Amniotic stem cell (primary cell): ENCODE measurements at places on chromosomes 16 and 17.

DNA sequence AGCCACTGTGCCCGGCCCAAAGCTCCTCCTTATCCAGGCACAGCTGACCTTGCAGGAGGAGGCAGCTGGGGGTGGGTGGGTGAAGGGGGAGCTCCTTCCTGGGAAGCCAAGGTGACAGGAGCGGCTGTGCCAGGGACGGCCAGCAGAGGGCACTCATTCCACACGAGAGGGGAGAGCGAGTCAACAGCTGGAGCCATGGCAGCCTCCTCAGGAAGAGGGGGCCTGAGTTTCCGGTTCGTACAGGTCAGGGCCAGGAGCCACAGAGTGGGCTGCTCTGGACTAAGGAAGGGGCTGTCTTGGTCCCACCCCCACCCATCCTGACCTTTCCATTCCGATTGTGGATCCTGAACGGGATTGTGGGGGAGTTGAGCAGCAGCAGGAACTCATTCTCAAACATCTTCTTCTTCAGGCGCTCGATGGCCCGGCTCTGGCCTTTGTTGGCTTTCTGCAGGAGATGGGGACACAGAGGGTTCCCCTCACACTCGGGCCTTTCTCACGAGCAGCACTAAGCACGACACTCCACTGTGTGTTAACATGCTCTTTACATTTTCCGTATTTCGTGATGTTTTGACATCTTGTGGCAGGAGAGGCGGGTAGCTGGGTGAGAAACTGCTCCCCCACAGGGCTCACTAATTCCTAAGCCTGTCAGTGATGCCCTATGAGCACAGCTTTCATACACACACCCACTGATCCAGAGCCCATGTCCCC is 61.6 kb downstream of the TIMM22 start:
- DNase-seq = no peak

- peak; percentile 23 for DNase-seq
Observed at GRCh38 chr16:83470416-83470815, 337.4 kb upstream of the HSBP1 start.

GRCh38 chr17:83117583-83117982 is 38.2 kb downstream of the METRNL start:
- no peak for DNase-seq

DNA sequence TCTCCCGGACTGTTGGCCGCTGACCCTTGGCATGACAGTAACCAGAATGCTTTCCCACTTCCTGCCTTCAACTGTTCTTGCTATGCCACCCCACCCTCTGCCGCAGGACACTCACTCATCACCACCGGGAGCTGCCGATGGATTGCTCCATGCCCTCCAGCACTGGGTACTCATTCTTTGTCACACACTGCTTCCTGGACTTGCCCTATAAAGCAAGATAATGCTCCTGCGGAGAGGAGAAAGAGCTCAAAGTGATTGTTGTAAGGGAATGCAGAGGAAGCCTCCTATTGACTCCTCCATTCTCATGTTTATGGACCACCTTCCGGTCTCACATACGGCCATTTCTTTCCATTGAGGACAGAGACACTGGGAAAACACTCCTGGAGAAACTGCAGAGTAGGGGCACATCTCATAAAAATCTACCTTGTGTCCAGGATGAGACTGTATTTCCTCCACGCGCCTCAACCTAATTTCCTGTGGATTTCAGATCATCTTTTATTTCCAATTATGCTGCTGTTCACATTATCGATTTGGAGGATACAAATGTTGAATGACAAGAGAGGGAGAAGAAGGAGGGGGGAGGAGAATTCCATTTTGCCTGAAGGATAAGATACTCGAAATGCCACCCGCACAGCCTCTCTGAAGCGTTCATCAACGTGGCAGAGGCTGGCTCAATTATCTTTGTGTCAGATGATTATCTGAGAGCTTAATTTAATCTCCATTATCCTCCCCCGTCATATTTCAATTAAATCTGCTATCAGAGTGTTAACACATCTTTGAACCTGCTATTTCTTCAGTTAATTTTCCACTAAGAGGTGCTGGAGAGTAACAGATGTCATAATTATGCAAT is 486.1 kb upstream of the SALL1 start:
- DNase-seq = peak; percentile 4

DNA sequence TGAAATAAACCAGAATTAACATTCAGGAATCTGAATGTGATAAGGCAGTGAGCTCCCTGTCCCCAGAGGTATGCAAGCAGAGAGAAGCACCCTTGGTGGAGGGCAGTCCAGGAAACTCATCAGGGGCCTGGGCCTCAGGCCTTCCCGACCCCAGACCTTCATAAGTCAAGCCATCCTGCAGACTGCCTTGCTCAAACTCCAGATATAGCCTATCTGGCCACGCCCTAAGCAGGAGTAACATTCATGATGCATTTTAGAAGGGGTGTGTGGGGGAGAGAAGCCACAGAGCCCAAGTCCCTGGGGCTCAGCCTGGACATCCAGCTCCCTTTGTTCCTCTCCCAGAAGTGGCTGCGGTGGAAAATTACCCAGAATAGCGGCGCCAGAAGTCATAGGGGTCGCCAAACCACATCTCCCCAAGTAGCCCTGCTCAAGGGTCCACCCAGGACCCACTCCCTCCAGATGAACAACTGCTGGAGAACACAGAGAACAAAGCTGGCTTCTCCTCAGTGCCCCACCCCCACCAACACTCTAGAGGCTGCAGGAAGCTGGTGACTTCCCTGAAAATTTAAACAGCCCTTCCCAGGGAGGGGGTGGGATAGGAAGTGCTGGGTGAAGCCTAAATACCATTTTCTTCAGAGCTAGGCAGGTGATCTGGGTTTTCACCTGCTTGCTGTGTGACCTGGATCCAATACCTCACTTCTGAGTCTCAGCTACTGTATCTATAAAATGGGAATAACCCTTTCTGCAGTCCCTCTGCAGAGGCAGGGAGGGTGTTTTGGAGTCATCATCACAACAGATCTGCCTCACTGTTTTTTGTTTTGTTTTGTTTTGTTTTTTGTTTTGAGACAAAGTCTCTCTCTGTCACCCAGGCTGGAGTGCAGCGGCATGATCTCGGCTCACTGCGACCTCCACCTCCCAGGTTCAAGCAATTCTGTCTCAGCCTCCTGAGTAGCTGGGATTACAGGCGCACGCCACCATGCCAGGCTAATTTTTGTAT is 1.5 kb upstream of the SREBF1 start:
- no peak for DNase-seq

DNA sequence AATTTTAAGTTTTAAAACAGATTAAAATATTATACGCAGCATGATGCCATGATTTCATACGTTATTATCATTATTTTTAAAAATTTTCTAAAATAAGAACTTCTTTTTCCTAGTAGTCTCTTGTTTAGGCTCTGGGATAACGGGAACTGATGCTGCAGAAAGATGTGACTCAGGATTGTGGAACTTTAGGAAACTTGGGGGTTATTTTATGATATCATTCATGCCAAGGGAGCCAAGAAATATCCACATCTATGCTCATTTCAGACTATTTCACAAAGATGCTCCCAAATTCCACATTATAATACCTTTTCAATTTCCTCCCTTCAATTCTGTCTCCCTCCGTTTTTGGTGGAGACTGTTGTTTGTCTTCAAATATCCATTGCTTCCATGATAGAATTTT is 236.4 kb downstream of the HS3ST3A1 start:
- DNase-seq = no peak

DNA sequence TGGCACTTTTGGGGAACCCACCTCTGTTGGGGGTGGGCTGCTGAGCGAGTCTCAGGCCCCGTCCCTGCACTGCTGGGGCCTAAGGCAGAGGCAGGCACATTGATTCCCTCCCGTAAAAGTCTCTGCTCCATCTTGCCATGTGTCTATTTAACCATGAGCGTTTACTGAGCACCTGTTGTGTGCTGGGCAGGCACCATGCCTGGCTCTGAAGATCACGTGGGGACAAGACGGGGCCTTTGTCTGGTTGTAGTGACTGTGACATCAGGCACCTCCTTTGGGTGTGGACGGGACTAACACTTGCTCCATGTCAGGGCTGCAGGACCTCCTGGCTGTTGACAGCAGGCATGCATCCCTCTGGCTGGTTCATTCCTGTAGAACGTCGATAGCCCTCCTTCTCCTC is 204.7 kb upstream of the CIBAR2 start:
- no peak for DNase-seq

- DNase-seq = no peak
Observed at GRCh38 chr16:66471264-66471663, 44.2 kb downstream of the BEAN1 start.

DNA sequence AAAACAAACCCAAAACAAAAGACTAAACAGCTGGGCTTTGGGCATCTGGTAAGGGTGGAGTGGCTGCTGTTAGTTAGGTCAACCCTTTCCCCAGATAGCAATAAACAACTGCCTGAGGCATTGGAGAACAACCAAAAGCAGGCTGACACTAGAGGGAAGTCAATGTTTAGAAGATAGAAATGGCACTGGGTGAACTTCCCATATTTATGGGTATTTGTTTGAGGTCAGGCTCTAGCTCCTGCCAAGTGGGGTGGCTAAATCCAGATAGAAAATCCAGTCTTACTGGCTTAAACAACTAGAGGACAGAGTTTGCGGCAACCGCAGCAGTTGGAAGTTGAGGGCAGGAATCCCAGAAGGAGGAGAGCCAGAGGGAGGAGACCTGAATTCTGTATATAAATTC is 79.4 kb downstream of the SDK2 start:
- no peak for DNase-seq

DNA sequence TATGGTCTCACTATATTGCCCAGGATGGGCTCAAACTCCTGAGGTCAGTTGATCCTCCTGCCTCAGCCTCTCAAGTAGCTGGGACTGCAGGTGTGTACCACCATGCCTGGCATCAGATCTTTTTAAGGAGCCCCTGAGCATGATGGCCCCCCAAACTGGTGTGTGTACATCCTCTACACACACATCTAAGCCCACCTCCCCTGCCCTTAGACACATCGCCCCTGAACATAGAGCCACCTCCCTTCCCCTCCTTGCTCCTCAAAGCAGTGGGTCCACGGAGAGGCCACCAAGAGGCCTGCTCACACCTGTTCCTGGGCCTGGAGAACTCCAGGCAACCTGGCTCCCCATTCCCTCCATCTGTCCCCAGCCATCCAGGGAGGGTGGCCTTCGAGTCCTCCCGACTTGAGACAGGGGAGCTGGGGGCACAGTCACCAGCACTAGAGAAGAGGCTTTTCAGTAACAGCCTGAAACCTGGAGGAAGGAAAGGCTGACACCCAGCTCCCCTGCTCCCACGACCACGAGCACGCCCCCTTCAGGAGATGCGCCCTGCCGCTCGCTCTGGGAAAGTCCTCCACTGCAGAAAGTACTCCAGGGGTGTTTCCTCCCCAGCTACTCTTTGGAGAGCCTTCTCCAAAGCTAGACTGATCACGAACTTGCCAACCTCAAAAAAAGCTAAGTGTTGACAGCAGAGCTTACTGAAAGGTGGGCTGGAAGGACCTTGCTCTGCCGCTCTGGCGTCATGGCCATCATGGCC is 12.6 kb upstream of the PRR29 start:
- DNase-seq = no peak

- no peak for DNase-seq
Observed at GRCh38 chr17:9402590-9403199, 172.9 kb downstream of the STX8 start.

DNA sequence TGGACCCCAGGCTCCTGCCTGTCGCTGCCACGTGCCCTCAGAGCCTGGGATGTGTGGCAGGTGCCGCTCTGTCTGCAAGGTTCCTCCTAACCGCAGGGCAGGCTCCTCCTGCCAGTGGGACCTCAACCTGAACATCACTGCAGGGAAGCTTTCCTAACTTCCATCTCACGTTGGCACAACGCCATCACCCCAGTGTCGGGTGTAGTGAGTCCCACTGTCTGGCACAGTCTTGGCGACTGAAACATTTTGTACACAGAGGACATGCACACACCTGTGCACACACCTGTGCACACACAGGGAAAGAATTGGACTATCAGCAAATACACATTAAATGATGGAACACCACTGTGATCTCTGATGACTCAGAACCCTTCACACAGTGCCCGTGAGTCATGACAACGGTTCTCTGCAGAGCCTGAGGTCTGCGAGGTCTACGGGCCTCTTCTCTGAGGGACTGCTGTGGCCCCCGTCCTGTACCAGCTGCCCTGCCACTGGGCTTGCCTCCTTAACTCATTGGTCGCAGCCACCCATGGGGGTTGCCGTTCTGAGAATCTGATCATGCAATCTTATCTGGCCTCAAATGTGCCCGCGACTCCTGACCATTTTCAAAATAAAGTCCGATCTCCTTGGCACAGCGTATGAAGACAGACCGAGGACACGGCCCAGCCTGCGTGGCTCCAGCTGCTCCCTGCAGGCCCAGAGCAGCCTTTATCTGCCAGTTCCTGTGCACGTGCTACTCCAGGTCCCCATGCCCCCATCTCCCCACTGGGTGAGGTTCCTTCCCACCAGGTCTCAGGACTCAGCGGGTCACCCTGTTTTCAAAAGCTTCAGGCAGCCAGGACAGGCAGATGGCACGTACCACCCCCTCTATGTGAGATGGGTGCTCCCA is 7.6 kb downstream of the CCDC57 start:
- peak; percentile 42 for DNase-seq

DNA sequence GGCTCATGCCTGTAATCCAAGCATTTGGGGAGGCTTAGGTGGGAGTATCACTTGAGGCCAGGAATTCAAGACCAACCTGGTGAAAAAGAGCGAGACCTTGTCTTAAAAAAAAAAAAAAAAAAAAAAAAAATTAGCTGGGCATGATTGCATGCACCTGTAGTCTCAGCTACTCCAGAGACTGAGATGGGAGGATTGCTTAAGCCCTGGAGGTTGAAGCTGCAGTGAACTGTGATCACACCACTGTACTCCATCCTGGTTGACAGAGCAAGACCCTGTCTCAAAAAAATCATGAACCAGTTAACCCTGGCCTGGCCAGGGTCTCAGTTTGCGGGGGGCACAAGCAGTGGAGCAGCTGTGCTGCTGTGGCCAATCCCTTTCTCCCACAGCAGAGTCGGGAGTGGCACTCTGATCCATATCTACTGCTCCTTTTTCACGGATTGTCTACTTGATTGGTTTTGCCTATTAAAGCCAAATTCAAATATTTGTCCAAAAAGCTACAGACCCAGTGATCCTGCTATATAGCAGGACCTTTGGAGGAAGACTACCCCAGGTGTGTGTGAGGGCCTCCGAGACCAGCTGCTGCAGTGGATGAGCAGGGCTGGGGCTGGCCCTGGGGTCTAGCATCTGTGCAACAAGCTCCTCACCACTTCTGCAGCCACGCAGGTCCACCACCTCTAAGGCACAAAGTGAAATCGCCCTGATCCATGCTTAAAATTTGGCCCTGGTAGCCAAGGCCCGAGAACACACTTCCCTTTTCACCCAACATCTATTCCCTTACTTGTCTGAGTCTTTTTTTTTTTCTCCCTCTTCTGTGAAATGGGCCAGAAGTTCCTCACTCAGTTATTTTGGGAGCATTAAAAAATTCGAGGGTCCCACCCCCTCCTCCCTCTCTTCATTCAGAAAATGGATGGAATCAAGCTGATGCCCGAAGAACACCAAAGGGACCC is 48.2 kb downstream of the LDHD start:
- no peak for DNase-seq

GRCh38 chr16:85613604-85614337 is 649 bp downstream of the GSE1 start:
- no peak for DNase-seq

DNA sequence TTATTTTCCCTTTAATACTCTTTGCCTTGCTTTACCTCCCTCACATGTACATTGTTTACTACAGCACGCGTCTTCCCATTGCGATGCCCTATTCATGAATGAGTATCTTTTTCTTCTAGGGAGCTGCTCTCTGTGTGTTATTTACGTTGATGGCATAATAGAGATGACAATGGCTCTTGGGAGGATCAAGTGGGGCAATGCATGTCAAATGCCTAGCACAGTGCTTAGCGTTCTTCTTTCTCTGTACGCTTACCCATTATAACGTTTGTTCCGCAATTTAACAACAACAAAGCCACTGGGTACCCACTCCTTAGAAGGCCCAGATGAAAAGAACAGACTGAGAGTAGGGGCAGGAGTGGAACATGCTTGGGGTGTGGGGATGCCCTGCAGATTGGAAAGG is 271.6 kb upstream of the TNRC6C start:
- DNase-seq = no peak
